Caki2 (cell line): ENCODE measurements at places on chromosomes 12 and 14. TPM values are rescaled to one million over a fixed set of nuclear protein-coding genes. Genes with fewer than 3 reads are reported as not detected.
A peak's percentile ranks its signal among the peaks of the same experiment; 100 is the strongest.

DNA sequence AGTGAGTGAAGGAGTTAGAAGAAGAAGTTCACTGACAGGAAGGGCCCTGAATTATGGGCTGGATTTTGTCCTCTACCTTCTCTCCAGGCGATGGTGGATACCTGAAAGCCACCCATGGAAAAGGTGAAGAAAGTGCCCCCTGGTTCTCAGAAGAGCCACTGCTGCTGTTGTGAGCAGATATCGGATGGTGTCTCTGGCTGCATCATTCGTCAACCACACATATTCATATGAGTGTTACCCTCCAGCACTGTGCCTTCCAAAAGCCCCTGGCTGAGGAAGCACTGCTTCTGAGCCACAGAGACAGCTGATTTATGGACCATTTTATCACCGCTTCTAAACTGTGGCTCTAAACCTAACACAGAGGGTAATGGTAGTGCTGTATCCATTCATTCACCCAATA is 2.0 kb upstream of the ACTN1 start:
- no peak for DNase-seq

DNA sequence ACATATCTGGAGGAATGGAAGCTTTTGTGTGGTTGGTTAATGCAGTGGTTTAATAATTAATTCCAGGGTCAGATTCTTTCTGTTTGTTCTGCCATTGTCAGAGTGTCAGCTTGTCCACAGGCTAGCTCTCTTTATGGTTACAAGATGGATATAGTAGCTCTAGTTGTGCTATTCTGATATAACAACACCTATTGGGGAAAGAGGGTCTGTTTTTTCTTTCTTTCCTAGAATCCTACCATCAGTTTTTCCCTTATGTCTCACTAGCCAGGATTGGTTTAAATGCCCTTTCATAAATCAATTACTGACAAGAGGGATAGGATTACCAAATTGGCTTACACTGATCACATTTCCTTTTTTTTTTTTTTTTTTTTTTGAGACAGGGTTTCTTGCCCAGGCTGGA is 27.8 kb downstream of the CNOT2 start:
- peak; percentile 76 for DNase-seq

- DNase-seq, result no peak
Measured at GRCh38 chr12:87378526-87378925, 650.7 kb downstream of the C12orf50 start.

- DNase-seq, result no peak
Measured at GRCh38 chr12:65139389-65139788, 18.3 kb upstream of the WIF1 start.

- no peak for DNase-seq
Measured at GRCh38 chr12:124967016-124967739, 21.8 kb downstream of the DHX37 start.

GRCh38 chr12:44384136-44384535 is 492.0 kb downstream of the NELL2 start:
- DNase-seq, result no peak

GRCh38 chr12:49104822-49105221 is 5.8 kb downstream of the LMBR1L start:
- DNase-seq, result no peak

GRCh38 chr14:99509871-99510555 is 28.8 kb downstream of the CCNK start:
- DNase-seq, result no peak

- no peak for DNase-seq
Measured at GRCh38 chr14:52042371-52043289, 26.2 kb downstream of the NID2 start.

DNA sequence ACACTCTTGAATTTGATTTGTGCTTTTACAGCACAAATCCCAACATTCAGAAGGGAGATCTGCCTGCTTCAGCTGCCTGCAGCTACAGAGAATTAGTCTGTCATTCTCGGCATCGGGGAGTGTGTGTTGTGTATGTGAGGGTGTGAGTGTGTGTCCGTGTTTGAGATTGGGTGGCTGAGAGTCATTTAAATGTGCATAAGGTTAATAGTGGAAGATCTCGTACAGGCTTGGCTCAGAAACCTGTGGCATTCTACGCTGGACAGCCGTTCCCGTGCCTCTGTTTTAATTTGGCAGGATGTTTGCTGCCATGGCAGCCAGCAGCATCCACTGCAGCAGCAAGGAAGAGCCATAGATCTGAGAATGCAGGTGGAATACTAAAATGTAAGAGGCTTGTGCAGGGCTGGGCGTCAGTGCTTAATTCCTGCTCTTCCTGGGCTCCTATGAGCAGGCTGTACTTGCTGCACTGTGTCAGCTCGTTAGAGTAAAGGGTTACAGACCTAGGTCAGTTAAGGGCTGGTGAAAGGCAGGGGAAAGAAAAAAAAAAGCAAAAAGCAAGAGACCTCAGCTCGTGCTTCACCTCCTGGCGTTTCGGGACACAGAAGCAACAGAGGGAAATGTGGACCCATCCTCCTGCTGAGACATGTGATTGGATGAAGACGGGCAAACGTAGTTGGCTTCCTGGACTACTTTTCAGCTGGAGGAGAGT is 205.4 kb downstream of the NAV3 start:
- DNase-seq, result no peak

TMBIM4 gene
- total RNA-seq, result 45.5 and 46.1 TPM in 2 replicates

KRT81 gene
- total RNA-seq, result 3.3 TPM in 1 of 2 replicates, not detected in the other

SUPT16H gene
- total RNA-seq, result 23.1 and 24.8 TPM in 2 replicates

SLC25A47 gene
- not detected in 2 replicates for total RNA-seq
